ENCODE measurements at places on chromosomes 7 and 10. TPM values are rescaled to one million over a fixed set of nuclear protein-coding genes. Genes with fewer than 3 reads are reported as not detected.

Gene C10orf143
- 0.73 TPM for total RNA-seq

Gene FOXP2
- total RNA-seq: 3.3 TPM

GRCh38 chr10:111481866-111482265, 405.0 kb downstream of the ADRA2A start:
- H3K4me3 ChIP-seq: no peak overlapping the region
- no peaks in the 10 kb centered on the region for H3K36me3 ChIP-seq

DNA sequence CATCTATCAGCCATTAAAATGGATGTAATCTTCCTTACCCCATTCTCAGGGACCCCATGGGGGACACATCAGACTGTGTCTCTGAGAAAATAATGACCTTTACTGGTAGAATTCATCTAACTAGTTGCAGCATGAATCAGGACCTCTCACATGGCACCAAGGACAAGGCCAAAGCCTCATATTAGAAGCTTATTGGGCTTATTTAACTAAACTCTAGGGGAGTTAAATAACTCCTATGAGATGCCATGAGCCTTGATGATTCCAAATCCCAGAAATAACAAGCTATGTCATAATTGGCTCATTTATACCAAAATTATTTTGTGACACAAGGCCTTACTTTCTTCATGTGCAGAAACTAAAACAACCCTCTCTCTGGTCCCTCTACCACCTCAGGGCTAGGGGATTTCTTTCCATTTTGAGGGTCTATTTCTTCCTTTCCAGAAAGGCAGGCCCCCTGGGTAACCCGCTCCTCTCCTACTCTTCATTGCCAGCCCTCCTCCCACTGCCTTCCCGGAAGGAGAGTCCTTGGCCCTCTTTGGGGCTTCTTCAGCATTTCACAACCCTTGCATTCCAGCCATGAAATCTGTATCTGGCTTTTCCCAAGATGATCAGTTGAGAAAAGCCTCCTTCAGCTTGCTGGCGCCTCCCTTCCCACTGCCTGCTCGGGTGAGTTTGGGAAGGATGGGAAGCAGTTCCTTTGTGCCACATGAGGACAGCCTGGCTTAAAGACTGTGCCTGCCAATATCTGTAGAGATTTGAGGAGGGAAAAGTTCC, 41.8 kb upstream of the TRIM8 start:
- no peak overlapping the region for H3K4me3 ChIP-seq
- H3K27ac ChIP-seq: no peak overlapping the region
- peaks cover 33% of the 10 kb centered on the region for H3K4me1 ChIP-seq
- no peak for DNase-seq
- H3K27me3 ChIP-seq: no peaks in the 10 kb centered on the region
- no peaks in the 10 kb centered on the region for H3K36me3 ChIP-seq

- no peak for DNase-seq
- H3K27me3 ChIP-seq: no peaks in the 10 kb centered on the region
- H3K36me3 ChIP-seq: no peaks in the 10 kb centered on the region
- H3K4me1 ChIP-seq: no peaks in the 10 kb centered on the region
Measured at GRCh38 chr10:73306171-73306708, 52.4 kb downstream of the CFAP70 start.

DNA sequence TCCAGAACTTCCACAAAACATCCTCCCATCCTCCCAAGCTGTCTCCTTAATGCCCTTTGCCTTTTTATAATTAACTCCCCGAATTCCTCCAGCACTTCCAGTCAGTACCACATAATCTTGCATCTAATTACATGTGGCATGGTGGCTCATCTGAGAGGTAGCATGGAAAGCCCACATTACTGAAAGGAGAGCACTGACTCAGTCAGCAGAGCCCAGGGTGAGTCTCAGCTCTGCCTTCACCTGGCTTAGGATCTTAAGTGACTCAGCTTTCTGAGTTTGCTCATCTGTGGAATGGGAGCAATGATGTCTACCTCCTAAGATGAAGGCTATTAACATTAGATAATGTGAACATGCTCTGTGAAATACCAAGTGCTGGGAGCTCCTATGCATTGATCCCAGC, 433.9 kb downstream of the SORCS3 start:
- H3K27me3 ChIP-seq: no peaks in the 10 kb centered on the region
- no peaks in the 10 kb centered on the region for H3K4me1 ChIP-seq
- no peak for DNase-seq
- H3K36me3 ChIP-seq: no peaks in the 10 kb centered on the region
- no peak overlapping the region for H3K27ac ChIP-seq

GRCh38 chr10:61682323-61682722, 19.6 kb downstream of the CABCOCO1 start:
- H3K4me1 ChIP-seq: no peaks in the 10 kb centered on the region
- H3K4me3 ChIP-seq: no peak overlapping the region
- no peak overlapping the region for H3K27ac ChIP-seq
- DNase-seq: no peak
- H3K27me3 ChIP-seq: no peaks in the 10 kb centered on the region

DNA sequence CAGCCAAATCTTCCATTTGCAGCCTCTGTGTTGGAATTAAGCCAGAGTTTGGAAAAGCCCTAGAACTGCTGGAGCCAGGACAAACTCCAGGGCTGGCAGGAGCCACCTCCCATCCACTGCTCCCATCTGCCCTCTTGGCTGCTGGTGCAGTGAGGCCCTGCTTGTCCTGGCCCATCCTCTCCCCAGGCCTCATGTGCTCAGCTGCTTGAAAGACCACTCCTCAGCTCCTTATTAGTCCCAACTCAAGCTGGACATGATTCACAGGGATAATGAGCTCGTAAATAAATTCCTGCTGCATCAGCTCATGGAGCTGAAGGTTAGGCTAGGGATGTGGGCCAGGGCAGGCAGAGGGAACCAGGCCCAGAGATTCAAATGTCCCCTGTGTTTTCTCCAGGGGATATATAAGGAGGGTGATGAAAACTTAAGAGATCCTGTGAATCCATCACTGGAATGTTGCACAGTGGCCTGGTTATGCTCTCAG, 282.8 kb downstream of the RPS24 start:
- no peak overlapping the region for H3K27ac ChIP-seq
- DNase-seq: peak; percentile 47
- no peaks in the 10 kb centered on the region for H3K27me3 ChIP-seq
- H3K4me1 ChIP-seq: no peaks in the 10 kb centered on the region
- H3K36me3 ChIP-seq: no peaks in the 10 kb centered on the region

- peak overlapping the region; percentile 4 for H3K27ac ChIP-seq
- H3K4me3 ChIP-seq: no peak overlapping the region
- H3K36me3 ChIP-seq: peaks cover 2% of the 10 kb centered on the region
- peaks cover 65% of the 10 kb centered on the region for H3K4me1 ChIP-seq
- no peaks in the 10 kb centered on the region for H3K27me3 ChIP-seq
- DNase-seq: no peak
Measured at GRCh38 chr10:80457554-80458262, 3.6 kb downstream of the TSPAN14 start.

DNA sequence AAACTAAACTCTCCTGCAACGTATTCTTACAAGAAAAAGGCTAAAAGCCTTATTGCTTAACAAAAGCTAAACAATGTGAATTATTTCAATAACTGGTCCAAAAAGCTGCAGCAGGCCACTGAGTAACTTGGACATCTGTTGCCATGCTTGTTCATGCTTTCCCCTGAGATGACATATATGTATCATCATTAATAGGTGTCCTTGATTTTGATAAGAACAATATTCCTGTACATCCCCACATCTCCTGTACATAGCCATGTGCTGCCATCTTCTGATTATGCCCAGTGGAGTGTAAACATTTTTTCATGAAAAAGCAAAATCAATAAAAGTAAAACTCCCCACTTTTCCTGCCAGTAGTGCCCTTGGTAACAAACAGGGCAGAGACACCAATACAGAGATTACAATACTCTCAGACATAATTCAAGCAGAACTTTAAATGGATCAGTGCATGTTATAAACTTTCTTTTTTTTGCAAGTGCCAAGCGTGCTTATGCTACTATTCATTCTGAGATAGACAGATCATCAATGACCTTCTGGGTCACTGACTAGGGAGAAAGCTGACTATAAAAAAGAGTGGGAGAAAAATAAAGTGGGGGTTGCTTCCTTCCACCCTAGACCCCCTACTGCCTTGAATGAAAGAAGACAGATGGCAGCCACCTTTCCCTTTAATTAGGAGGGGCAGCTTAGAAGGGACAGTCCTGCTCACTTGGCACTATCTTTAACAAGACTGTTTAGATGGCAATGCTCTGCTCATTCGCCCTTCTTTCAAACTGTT, 205.5 kb upstream of the KLF14 start:
- H3K4me1 ChIP-seq: peaks cover 28% of the 10 kb centered on the region
- peaks cover 5% of the 10 kb centered on the region for H3K36me3 ChIP-seq
- no peak for DNase-seq
- peak overlapping the region; percentile 84 for H3K4me3 ChIP-seq
- H3K27me3 ChIP-seq: no peaks in the 10 kb centered on the region

Data from astrocyte (in vitro differentiated cells and primary cell).